ENCODE measurements at places on chromosomes 4 and X. TPM values are rescaled to one million over a fixed set of nuclear protein-coding genes. Genes with fewer than 3 reads are reported as not detected.

- no peak for DNase-seq
- H3K4me1 ChIP-seq: peaks cover 7% of the 10 kb centered on the region
- H3K36me3 ChIP-seq: no peaks in the 10 kb centered on the region
- H3K27ac ChIP-seq: no peak overlapping the region
Observed at GRCh38 chr4:54082168-54082567, 17.8 kb upstream of the CHIC2 start.

- H3K4me1 ChIP-seq: no peaks in the 10 kb centered on the region
- no peak for DNase-seq
- no peaks in the 10 kb centered on the region for H3K36me3 ChIP-seq
- H3K27ac ChIP-seq: no peak overlapping the region
- no peak overlapping the region for H3K4me3 ChIP-seq
Observed at GRCh38 chr4:40185830-40186664, 10.8 kb upstream of the RHOH start.

- H3K4me3 ChIP-seq: no peak overlapping the region
- H3K4me1 ChIP-seq: no peaks in the 10 kb centered on the region
- DNase-seq: no peak
- H3K36me3 ChIP-seq: no peaks in the 10 kb centered on the region
Observed at GRCh38 chrX:35841872-35842271, 43.7 kb downstream of the MAGEB16 start.

GRCh38 chrX:30822764-30823163 is 66.3 kb downstream of the TAB3 start:
- H3K4me1 ChIP-seq: no peaks in the 10 kb centered on the region
- H3K36me3 ChIP-seq: no peaks in the 10 kb centered on the region
- no peak for DNase-seq
- H3K4me3 ChIP-seq: no peak overlapping the region
- H3K27me3 ChIP-seq: no peaks in the 10 kb centered on the region

DNA sequence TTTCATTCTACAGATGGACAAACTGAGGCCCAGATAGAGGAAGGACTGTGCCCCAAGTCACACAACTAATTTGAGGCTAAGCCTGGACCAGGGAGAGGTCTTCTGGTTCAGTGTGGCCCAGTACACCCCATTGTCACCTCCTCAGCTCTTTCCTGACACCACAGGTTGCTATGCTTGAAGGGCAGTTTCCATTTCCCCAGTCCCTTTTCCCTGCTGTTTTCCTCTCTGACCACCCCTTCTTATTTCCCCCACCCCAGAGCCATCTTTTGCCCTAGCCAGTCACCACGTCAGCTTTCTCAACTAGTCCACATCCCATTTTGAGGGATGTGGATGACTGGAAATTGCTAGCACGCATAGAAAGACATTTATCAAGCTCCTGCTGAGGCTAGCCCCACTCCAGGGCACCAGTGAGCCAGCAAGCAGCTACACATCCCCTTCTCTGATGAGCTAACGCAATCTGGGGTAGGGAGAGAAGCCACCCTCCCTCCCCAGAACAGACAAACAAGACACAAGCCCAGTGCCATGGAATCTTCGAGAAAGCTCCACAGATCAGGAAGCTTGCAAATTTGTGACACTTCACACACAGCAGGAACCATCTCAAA is 1.3 kb downstream of the GABRE start:
- H3K36me3 ChIP-seq: peaks cover 22% of the 10 kb centered on the region
- H3K27me3 ChIP-seq: no peaks in the 10 kb centered on the region
- peak overlapping the region; percentile 82 for H3K27ac ChIP-seq

- no peak overlapping the region for H3K4me3 ChIP-seq
- H3K27ac ChIP-seq: no peak overlapping the region
- H3K36me3 ChIP-seq: no peaks in the 10 kb centered on the region
- no peak for DNase-seq
- H3K4me1 ChIP-seq: no peaks in the 10 kb centered on the region
Observed at GRCh38 chr4:185865901-185866328, 53.9 kb upstream of the SORBS2 start.

Gene MAGEA10
- total RNA-seq: not detected

GRCh38 chr4:25575611-25576010 is 80.0 kb upstream of the SLC34A2 start:
- no peaks in the 10 kb centered on the region for H3K27me3 ChIP-seq
- no peak overlapping the region for H3K4me3 ChIP-seq
- H3K36me3 ChIP-seq: no peaks in the 10 kb centered on the region
- no peak overlapping the region for H3K27ac ChIP-seq
- DNase-seq: no peak
- H3K4me1 ChIP-seq: no peaks in the 10 kb centered on the region

Gene HNRNPH2
- total RNA-seq: 34.5 TPM

DNA sequence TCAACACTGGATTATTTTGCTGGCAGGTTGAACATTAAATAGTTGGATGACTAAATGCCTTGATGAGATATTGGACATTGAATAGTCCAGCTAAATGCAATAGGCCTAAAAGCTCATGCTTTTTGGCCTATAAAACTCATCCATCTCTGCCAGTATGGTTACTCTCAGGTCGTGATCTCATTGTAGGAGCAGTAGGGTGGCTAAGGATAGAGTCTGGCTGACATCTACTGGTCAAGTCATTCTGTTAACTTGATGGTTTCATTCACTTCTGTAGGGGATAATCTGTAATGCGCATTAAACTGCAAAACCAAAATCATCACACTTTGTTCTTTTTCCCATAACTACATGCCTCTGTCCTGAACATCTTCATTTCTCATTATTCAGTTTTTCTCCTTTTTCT is 227.0 kb downstream of the DKK2 start:
- H3K27ac ChIP-seq: no peak overlapping the region
- DNase-seq: no peak
- no peaks in the 10 kb centered on the region for H3K36me3 ChIP-seq
- H3K4me1 ChIP-seq: no peaks in the 10 kb centered on the region
- no peaks in the 10 kb centered on the region for H3K27me3 ChIP-seq
- H3K4me3 ChIP-seq: no peak overlapping the region

DNA sequence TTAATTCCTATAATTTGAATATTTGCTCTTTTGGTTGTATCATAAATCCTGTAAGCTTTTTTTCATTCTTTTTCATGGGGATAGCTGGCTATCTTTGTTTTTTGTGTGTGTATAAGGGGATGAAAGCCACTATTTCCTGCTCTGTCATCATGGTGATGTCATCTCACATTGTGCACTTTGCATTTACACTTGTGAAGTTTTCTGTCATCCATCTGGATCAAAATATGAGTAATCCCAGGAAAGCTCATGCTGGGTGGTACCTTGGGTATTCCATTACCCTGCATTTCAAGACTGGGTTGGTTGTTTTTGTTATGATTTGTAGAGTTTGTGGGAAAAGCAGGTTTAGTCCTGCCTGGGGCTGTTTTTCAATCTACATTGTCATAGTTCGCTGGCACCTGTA is 367.3 kb downstream of the CHIC1 start:
- H3K27me3 ChIP-seq: no peaks in the 10 kb centered on the region
- no peak overlapping the region for H3K27ac ChIP-seq
- H3K36me3 ChIP-seq: no peaks in the 10 kb centered on the region

GRCh38 chr4:53653484-53654053 is 62.3 kb upstream of the LNX1 start:
- H3K27ac ChIP-seq: peak overlapping the region; percentile 89
- no peak overlapping the region for H3K4me3 ChIP-seq
- peaks cover 89% of the 10 kb centered on the region for H3K4me1 ChIP-seq
- no peaks in the 10 kb centered on the region for H3K27me3 ChIP-seq

DNA sequence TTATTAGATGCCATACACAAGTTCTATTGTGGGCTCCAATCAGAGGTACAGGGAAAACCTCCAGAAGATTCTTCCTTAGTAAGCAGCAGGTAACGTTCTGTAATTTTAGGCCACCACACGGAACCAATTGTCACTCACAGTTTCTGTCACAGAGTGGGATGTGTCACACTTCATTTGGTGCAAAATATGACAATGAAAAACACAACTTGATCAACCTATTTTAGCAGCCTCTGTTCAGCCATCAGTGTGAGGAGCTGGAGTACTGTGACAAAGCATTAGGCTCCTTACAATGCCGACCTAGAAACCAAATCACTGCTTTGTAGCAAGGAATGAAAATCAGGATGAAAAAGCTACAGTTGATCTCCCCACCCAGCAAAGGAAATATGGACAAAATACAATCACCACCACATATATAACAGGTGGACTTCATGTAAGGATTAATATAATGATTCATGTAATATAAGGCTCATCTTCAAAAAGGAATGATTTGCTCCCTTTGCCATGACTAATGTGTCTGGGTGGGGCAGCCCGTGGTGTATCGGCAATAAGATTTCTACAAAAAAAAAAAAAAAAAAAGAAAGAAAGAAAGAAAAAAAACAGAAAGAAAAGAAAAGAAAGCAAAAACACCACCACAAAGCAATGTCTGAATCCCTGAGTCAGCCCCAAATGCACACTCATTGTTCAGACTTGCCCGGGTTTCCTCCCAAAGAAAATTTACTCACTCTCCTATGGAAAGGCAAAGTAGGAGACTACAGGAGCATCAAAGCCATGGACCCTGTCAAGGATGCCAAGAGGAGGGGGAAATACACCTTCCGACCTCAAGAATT is 36.0 kb downstream of the SLC9A7 start:
- H3K4me3 ChIP-seq: no peak overlapping the region
- H3K36me3 ChIP-seq: no peaks in the 10 kb centered on the region
- no peak overlapping the region for H3K27ac ChIP-seq
- no peaks in the 10 kb centered on the region for H3K4me1 ChIP-seq

Gene NIPAL1
- 30.2 TPM for total RNA-seq

DNA sequence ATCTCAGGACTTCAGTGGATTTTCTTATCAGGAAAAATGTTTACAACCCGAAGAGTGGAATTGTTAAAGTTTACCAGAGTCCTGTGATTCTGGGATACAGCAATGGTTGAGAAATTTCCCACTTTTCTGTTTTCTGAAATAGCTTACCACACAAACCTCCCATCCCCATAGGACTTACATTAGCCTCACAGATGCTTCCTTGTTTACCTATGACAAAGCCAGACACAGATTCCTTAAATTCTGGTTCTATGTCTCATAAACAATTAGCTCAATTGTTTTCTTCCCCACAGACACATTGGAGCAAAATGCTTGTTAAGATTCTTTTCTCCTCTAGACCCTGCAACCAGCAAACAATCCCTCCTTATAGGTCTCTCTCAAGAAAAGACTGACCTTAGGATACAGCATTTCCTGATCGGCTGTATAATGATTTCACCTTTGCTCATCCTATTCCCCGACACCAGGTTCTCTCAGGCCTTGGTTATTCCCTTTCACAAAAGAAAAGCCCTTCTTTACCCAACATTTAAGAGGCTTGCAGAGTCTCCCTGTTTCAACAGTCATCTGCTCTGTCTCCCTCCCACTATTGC is 886.2 kb downstream of the ARAP2 start:
- no peak overlapping the region for H3K27ac ChIP-seq
- DNase-seq: no peak
- no peaks in the 10 kb centered on the region for H3K4me1 ChIP-seq
- no peaks in the 10 kb centered on the region for H3K36me3 ChIP-seq
- no peak overlapping the region for H3K4me3 ChIP-seq

Gene RBM46
- total RNA-seq: not detected

DNA sequence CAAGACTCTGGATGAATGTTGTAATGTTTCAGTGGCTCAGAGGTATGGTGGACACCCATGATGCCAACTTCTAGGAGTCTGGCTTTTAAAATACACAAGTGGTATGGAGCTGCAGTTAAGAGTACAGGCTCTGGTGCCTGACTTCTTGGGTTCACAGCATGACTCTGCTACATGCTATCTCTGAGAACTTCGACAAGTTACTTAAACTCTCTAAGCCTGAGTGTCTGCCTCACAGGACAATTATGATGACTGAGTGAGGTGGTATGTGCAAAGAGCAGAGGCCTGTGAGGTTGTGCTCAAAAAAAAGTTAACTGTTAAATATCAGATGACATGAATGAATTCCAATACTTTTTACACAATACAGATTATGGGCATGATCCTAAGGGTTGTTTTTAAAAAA is 90.9 kb upstream of the SRD5A3 start:
- no peak overlapping the region for H3K4me3 ChIP-seq
- no peak for DNase-seq
- no peaks in the 10 kb centered on the region for H3K27me3 ChIP-seq

GRCh38 chr4:46937493-46937892 is 28.4 kb upstream of the COX7B2 start:
- no peaks in the 10 kb centered on the region for H3K27me3 ChIP-seq
- H3K4me3 ChIP-seq: no peak overlapping the region
- no peaks in the 10 kb centered on the region for H3K36me3 ChIP-seq
- H3K27ac ChIP-seq: no peak overlapping the region
- no peak for DNase-seq

Gene EXOC1L
- total RNA-seq: not detected

Gene MAGEA3
- not detected for total RNA-seq

DNA sequence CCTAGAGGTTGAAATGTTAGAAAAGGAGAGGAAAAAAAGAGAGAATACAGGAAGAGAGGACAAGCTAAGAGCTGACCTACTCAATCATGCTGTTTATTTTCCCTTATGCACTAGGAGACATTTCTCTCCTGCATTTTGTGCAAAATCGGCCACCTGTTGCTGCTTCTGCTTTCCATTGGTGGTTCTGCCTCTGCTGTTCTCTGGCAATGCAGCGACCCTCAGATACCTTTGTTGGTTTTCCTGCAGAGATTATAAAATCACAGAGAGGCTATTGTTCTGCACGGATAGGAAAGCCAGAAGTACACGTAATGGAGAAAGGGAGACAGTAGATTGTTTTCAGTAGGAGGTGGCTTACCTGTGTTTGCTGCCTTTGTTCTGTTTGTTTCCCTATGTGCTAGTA is 108.9 kb downstream of the UNC5C start:
- no peaks in the 10 kb centered on the region for H3K36me3 ChIP-seq
- H3K4me1 ChIP-seq: no peaks in the 10 kb centered on the region
- H3K27me3 ChIP-seq: no peaks in the 10 kb centered on the region
- no peak for DNase-seq
- H3K4me3 ChIP-seq: no peak overlapping the region
- no peak overlapping the region for H3K27ac ChIP-seq

DNA sequence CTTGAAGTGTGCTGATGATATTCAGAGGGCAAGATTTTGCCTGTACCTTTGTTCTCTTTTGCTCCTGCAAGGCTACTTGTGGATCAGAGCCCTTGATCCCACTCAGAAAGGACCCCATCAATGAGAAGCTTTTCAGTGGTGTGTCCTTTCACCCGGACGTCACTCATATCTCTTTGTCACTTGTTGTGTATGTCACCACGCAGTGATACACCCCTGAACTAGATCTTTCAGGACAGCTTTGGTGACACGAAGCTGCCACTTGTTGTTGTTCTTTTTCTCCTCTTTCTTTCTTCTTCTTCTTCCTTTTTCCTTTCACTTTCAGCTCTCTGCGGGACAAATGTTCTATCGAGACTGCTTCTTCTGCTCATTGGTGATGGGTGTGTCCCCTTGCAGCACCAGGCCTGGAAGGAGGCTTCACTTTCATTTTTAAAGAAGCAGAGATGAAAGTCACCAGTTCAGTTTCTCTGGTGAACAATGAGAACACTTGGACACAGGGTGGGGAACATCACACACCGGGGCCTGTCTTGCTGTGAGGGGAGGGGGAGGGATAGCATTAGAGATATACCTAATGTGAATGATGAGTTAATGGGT is 83.6 kb downstream of the NBDY start:
- peak overlapping the region; percentile 11 for H3K4me3 ChIP-seq
- peaks cover 8% of the 10 kb centered on the region for H3K4me1 ChIP-seq
- H3K27me3 ChIP-seq: no peaks in the 10 kb centered on the region
- H3K36me3 ChIP-seq: no peaks in the 10 kb centered on the region
- no peak for DNase-seq
- peak overlapping the region; percentile 51 for H3K27ac ChIP-seq

- no peaks in the 10 kb centered on the region for H3K36me3 ChIP-seq
- no peak overlapping the region for H3K4me3 ChIP-seq
- no peaks in the 10 kb centered on the region for H3K27me3 ChIP-seq
Observed at GRCh38 chrX:72712094-72712755, 1.9 kb downstream of the PHKA1 start.

All from esophagus squamous epithelium (tissue), 5 donors.